ENCODE measurements at places on chromosomes 7 and 10. TPM values are rescaled to one million over a fixed set of nuclear protein-coding genes. Genes with fewer than 3 reads are reported as not detected.

NUDT13 gene
- 0.65 TPM for total RNA-seq

- DNase-seq = no peak
These were observed 13.0 kb downstream of the AKR1D1 start for GRCh38 chr7:138089080-138089901.

NME8 gene
- total RNA-seq = 37.0 TPM

DNA sequence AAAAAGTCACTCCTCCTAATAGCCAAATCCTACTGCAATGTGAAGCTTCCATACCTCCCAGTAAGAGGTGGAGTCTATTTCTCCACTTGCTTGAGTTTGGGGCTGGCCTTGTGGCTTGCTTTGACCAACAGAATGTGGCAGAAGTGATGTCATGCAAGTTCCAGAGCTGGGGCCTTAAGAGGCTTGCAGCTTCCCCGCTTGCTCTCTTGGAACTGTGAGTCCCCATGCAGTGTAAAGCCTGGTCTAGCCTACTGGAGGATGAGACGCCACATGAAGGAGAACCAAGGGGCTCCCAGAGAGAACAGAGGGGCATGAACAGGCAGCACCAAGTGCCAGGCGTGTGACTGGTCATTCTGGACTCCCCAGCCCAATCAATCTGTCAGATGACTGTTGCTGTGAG, 58.6 kb upstream of the OPALIN start:
- DNase-seq = no peak
